ENCODE measurements at places on chromosomes 6 and 20.
A peak's percentile ranks its signal among the peaks of the same experiment; 100 is the strongest.

DNA sequence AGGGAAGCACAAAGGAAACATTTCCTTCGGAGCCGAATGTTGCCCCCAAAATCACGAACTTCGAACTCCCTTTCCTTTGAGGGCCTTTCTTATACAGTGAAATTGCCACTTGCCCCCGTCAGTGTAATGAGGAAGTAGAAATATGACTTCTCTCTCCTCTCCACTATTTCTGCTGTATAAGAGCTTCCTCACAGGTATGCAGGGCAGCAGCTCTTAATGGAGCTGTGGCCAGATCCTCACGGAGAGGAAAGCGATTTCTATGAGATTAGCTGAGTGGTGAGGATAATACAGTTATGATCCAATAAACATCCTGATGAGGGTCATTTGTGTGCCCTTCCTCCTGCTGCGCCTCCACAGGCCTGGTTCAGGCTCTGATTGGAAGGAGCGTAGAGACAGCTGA lies 10.8 kb upstream of the CPNE5 start:
- no peak for DNase-seq

DNA sequence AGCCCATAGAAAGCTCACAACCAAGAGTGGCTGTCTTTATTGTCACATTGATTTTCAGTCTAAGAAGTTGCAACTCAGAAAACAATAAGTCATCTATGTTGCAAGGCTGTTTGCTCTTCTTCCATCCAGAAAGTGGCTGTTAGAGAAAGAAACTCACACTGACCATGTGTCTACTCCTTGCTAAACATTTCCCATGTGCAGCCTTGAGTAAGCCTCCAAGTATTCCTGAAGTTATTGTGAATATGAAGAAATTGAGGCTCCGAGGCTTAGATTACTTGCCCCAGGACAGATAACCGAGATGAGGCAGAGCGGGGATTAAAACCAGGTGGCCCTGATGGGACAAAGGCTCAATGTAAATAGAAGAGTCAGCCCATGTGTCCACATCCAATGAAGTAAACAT lies 105.0 kb downstream of the SPTLC3 start:
- DNase-seq = no peak

DNA sequence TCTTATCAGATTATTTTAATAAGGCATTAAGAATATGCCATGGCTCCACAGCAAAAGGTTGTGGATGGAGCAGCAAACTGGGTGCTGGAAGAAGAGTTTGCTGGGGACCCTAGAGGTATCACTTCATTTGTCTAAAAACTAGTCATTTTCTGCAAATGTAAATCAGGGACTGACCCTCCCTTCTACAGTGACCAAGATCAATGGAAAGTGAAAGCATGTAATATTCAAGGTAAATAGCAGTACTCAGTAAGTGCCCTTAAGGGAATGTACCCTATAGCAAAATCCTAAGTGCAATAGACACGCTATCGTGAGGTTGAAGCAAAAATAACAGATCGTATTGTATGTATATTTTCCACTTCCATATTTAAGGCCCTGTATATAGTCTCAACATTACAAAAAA lies 38.7 kb downstream of the TRDN start:
- no peak for DNase-seq

- peak; percentile 6 for DNase-seq
These were observed 53.9 kb downstream of the OTOR start for GRCh38 chr20:16801919-16802651.

DNA sequence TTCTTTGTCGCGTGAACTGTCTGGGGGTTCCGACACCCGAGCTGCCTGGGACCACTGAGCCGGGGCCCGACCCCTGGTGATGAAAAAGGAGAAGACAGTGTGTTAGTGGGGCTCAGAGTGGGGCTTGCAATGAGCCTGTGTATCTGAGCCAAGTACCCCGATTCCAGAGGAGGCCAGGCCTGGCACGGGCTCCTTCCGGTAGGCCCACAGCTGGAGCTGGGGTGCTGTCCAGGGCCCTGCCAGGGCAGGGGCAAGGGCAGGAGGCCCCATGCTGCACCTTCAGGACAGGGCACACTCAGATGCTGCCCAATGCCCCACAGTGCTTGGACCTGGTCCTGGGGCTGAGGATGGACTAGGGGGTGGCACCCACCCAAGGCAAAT lies 89.4 kb downstream of the TAF4 start:
- DNase-seq = no peak

DNA sequence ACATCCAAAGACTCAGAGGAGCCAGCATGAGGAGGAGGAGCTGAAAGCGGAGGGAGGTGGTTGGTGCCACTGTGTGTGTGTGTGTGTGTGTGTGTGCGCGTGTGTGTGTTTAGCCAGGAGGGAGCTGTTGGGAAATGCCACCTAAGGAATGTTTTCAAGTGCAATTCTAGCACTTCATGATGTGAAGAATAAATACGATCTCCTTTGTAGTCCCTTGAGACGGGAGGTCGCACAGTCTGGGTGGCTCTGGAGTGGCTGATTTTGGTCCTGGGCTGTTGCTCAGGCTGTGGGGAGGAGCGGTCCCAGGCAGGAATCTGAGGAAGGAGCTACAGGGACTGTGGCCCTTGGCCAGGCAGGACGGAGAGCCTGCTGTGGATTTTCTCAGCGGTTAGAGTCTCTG lies 93.7 kb downstream of the PPP1R14C start:
- no peak for DNase-seq

GRCh38 chr6:960356-960755 lies 267.4 kb upstream of the EXOC2 start:
- no peak for DNase-seq

DNA sequence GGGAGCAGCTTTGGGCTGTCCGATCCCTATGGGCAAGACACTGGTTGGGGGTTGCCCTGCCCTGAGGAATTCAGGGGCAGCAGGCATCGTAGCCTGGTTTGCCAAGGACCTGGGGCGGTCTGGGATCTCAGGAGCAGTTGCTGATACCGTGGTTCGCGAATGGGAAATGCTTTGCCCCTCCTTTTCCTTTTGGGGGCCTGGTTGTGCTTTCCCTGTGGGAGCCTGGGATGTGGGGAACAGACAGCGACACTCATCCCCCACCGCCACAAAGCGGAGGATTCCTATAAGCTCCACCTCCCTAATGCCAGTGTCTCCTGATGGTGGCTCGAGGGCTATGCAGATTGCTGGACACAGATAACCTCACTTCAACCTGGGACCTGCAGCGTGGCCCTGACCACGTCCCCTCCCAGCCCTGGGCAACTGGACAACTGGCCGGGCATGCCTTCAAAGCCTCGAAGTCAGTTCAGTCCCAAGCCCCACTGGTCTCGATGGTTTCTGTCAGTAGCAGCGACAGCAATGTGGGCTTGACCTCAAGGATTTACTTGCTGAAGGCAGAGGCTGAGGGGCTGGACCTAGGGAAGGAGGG lies 3.3 kb downstream of the CEBPB start:
- DNase-seq = no peak

- DNase-seq = no peak
These were observed 100.0 kb downstream of the OR2B2 start for GRCh38 chr6:27812078-27812804.

GRCh38 chr6:130466748-130467061 lies 100.9 kb downstream of the TMEM200A start:
- DNase-seq = no peak

- no peak for DNase-seq
These were observed 1341.0 kb upstream of the EYS start for GRCh38 chr6:67047996-67048395.

DNA sequence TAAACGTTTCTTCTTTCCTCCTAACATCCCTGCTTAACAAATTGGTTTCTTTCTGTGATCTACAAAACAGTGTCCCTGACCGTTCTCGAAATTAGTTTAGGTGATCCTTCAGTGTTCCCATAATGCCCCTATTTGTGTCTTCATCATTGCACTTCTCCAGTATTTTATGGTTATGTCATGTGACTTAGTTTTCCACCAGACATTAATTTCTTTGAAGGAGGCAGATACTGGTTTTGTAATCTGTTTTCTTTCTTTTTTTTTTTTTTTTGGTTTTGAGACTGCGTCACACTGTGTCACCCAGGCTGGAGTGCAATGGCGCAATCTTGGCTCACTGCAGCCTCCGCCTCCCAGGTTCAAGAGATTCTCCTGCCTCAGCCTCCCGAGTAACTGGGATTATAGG lies 49.2 kb downstream of the FAM217A start:
- DNase-seq = no peak

- no peak for DNase-seq
These were observed 96.4 kb upstream of the MRPS10 start for GRCh38 chr6:42313941-42314570.

DNA sequence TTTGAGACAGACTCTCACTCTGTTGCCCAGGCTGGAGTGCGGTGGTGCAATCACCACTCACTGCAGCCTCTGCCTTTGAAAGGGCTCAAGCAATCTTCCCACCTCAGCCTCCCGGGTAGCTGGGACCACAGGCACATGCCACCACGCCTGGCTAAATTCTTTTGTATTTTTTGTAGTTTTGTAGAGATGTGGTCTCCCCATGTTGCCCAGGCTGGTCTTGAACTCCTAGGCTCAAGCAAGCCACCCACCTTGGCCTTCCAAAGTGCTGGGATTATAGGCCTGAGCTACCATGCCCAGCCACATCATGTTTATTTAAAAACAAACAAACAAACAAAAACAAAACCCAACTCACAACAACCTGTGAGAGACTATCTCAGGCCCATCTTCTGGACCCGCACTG lies 29.7 kb upstream of the APCDD1L start:
- DNase-seq = no peak

DNA sequence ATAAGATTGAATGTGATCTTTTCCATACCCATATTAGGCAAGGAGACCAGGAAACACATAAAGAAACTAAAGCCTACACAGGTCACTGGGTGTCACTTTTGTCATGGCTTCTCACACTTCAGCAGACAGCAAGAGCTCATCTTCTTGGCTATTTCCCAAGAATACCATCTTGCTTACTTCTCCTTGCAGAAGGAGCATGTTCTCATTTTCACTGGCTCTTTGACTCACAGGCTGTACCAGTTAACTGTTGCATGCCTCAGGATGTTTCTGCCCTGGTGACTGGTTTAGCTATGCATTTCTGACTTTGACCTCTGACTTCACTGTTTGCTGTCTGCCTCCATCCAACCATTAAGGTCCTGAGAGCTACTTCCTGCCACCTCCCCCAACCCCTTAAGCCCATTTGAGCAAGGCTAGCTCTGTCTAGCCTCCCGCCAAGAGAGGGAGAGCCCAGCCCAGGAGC lies 40.3 kb upstream of the OGFRL1 start:
- no peak for DNase-seq

DNA sequence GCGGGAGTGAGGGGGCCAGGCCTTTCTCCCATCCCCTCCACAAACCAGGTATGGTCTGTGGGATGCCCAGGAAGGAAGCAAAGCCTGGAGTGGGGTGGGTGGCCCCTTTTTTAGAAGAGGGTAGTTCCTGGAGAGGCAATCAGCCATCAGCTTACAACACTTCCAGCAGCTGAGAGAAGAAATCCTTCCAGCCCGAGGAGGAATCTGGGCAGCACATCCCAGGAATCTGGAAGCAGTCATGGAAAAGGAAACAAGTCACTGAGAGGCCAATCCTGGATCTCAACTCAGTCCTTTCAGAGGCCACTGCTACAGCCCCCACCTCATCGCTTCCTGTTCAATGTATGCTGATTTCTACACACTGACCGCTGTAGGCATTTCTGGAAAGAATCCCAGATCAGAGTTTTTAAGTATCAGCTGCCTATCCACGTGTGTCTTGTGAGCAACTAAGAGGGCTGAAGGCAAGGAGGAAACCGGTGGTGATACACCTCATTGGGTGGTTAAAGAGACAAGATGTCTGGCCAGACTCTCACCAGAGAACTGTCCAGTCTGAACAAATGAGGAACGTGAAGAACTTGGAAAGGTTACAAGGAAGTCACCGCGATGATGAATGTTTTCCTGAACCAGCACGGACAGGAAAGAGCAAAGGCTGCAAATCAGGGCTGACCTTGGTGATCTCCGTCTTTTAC lies 92.9 kb upstream of the SHLD1 start:
- DNase-seq = no peak

DNA sequence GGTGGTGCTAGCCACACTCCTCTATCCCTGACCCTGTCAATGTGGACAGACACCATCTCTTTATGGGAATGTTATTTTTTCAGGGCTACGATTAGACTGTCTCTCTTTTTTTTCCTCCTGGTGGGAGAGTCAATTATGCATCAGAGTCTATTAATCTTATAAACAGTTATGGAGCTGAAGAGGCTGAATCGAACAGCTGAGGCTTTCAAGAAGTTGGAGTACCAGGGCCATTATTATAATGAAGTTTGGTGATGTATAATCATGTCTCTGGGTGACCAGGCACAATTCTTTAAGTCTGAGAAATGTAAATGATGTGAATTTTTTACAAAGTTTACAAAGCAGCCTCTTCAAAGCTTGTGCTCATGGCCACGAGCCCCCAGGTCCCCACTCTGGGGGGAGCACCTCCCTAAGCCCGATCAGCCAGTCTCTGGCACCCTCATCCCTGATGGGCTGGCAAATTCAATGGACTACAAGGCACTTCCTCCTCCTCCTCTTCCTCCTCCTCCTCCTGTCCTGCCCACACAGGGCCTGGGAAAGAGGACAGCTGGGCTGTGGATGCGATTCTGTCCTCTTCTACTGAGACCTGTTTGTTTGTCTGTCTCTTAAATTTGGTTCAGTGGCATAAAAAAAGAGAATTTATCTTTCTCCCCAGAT lies 43.9 kb upstream of the QKI start:
- DNase-seq = no peak

- DNase-seq = no peak
These were observed 130.9 kb downstream of the DTNBP1 start for GRCh38 chr6:15531973-15532372.

DNA sequence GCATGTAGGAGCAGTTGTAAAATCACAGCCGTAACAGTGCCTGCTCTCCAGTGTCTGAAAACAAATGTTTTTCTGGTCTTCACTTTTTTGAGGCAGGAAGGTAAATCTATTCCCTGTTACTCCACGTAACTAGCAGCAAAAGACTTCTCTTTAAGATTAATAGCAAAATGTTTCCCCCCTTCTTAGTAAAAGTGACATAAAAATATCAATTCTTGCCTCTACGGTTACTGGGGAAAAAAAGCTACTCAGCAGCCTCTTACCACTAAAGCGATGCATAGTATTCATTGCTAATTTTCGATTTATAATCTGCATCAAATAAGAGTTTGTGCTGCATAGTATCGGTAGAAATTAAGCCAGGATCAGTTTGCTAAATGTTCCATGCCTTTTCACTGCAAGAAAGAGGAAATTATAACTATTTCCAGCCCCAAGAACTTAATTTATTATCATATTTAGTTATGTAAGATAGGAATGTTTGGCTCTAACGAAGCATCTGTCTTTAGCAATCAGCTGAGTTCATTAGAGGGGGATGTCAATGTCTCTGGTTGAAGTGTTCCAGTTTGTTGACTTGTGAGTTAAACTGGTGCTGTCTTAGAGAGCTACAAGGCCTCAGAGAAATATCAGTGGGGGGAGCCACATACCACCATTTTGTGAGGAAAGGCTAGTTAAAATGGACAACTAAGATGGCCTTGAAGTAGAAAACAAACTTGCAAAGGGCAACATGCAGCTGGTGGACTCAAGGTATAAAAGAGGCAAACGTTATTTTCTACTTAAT lies 617 bp upstream of the TSPYL1 start:
- no peak for DNase-seq

DNA sequence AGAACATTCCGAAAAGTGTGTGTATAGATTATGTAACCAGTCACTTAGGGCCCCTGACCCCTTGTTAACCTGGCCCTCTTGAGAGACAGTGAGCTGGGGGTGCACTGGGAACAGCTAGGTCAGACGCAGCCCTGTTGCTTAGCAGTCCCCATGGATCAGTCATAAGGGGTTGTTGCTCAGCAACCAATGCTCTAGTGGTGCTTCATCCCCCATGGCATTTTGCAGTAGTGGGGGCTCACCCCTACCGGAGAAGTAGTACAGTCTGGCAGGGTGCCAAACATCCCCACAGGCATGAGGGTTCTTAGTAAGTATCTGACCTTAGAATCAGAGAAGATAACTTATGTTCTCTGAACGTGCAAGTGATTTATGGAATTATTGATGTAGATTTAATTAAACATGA lies 12.3 kb downstream of the PKIB start:
- DNase-seq = no peak
